ENCODE measurements at places on chromosomes 1 and 21.

GRCh38 chr1:34479731-34480130, 275.1 kb upstream of the GJB5 start:
- no peak for DNase-seq

DNA sequence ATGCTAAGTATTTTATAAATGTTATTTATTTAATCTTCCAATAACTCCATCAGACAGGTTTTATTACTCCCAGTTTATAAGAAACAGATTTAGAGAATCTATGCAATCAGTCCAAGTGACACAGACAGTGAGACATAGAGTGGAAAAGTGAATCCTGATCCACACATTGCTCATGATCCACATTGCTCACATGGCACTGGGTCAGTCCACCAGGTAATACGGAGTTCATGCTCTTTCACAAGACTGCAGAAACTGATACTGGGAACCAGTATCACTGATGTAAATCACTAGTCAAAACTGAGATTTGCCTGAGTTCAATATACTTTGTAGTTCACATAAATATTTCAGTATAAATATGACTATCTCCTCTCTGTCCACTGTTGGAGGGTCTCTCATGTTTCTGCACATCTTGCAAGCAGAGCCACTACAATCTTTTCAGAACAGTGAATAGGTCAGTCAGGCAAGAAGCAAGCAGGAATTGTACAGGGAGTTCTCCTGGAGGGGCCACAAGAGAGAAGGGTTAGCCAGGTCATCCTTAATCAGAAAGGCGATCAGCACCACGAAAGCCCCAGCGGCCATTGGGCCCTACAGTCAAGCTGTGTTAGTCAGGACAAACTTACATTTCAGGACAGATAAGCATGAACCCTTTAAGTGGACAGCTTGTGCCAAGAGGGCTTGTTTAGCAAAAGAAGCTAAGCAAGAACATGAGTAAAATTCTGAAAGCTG, 275.4 kb upstream of the NR5A2 start:
- no peak for DNase-seq

DNA sequence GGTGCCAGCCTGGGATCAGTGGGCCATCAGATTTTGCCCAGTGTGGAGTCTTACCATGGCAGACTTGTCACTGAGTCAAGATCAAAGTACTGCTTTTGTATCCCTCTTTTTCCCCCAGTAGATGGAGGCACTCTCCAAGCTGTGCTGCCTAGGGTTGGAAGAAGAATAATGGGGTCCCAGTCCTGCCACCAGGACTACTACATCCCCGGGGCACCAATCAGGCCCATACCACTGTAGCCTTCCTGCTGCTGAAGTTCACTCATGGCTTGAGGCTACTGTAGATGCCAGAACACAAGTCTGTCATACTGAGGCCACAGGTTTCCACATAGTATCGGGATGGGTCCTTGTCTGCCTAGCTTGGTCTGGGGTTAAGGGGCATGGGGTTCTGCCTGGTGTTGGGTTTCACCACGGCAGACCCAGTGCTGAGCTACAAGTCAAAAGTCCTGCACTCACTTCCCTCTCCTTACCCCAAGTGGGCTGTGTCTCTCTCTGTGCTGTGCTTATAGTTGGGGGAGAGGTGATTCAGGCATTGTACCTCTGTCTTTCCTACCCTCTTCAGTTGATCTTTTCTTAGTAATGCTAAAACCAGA, 53.4 kb downstream of the PKN2 start:
- DNase-seq, result no peak

GRCh38 chr1:155648207-155649147, 38.5 kb downstream of the MSTO1 start:
- no peak for DNase-seq

- DNase-seq, result no peak
Observed at GRCh38 chr1:244945109-244945671, 80.8 kb upstream of the HNRNPU start.

- DNase-seq, result no peak
Observed at GRCh38 chr1:204407295-204407971, 4.2 kb downstream of the PPP1R15B start.

All from stimulated activated CD4-positive, alpha-beta T cell treated with anti-CD3 and anti-CD28 coated beads, Interleukin-1b, Interleukin-23, amount 100 ng/mL, for 1 hour (primary cell).